ENCODE measurements at places on chromosomes 12 and 14.

GRCh38 chr12:123102781-123103503 lies 47.9 kb downstream of the PITPNM2 start:
- no peak for DNase-seq

DNA sequence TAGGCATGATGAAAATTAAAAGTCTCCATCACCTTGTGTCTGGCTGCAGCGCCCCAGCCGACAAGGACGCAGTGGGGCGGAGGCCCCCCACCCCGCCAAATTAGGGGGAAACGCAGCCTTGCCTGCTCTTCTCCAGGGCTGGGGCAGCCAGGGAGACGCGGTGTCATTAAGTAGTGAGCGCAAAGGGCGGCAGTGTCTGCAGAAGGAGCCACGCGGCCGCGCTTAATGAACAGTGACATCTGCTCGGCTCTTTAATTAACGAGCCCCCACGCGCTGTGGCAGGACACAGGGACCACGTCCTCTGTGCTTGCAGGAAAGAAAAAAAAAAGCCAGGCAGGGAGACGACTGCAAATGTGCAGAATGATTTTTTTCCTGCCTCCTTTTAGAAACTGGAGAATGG lies 93.4 kb upstream of the NCOR2 start:
- DNase-seq: no peak

DNA sequence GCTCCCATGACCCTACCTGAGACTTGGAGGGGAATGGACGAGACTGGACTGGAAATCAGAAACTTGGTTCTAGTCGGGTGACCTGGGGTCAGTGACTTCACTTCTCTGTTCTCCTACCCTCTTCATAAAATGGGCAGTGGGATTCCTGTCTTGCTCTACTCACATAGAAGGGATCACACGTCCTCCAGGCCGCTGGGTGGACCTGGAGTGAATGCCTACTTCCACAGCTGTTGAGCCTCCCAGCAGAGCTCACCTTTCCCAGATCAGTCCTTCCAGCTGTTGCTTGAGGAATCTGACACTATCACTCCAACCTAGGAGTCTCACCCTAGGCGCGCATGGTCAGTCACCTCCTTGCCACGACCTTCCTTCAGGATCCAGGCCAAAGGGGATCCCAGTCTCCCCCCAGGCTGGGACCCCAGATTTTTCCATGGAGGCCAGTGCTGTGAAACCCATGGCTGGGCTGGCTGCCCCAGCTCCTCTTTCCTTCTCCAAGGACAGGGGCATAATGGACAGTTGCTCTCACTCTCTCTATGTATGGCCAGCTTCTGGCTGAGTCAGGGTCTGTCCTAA lies 637 bp downstream of the ACVRL1 start:
- no peak for DNase-seq

GRCh38 chr12:20350495-20350894 lies 17.8 kb upstream of the PDE3A start:
- no peak for DNase-seq

DNA sequence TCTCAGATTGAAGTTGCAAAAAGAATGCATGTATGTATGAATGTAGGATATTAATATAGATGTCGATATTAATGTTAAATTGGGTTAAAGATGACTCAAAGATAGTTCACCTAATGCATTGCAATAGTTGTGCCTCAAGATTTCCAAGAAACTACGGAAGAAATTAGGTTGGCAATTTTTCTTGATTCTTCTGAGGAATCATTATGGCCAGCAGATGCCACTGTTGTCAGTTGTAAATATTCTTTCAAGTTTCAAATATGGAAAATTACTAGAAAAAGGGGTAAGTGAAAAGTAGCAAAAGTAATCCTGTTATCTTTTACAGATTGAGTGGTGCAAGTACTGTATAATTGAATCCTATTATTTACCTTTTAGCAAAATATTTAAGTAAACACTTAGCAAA lies 202.1 kb downstream of the ADAMTS20 start:
- no peak for DNase-seq

GRCh38 chr12:72546106-72546505 lies 273.9 kb downstream of the TRHDE start:
- no peak for DNase-seq

- no peak for DNase-seq
Observed at GRCh38 chr14:54834081-54834480, 68.5 kb downstream of the GCH1 start.

GRCh38 chr12:107397890-107398500 lies 287.6 kb upstream of the PWP1 start:
- DNase-seq: no peak
